Erythroblast (primary cell): ENCODE measurements at places on chromosomes 7 and 10.
A peak's percentile ranks its signal among the peaks of the same experiment; 100 is the strongest.

- no peak for DNase-seq
These were observed 86.6 kb downstream of the STRA8 start for GRCh38 chr7:135320268-135320667.

DNA sequence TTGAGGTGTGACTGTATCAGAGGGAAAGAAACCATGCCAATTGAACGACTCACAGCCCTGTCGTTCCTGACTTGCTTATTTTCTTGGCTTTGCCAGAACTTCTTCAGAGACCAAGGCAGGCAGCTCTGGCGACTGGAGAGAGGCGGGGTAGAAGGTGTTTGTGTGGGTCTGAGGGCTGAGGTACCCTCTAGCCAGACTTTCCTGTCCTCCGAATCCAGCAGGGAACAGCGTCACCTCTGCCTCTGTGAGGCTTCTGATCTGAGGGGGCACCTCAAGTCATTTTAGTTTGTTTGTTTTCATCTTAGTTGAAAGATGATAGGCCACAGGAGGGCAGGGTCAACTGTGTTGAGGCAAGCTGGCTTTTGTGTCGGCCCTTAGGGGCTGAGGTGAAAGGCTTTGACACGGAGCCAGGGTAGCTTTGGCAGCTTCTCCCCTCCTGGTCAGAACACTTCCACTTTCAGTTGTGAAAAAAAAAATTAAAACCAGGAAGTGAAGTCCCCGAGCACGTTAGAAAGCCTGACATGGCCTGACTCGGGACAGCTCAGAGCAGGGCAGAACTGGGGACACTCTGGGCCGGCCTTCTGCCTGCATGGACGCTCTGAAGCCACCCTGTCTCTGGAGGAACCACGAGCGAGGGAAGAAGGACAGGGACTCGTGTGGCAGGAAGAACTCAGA is 1.9 kb downstream of the ACSL5 start:
- peak; percentile 82 for DNase-seq

- DNase-seq: no peak
These were observed 140.0 kb downstream of the CHCHD3 start for GRCh38 chr7:132941905-132942304.

DNA sequence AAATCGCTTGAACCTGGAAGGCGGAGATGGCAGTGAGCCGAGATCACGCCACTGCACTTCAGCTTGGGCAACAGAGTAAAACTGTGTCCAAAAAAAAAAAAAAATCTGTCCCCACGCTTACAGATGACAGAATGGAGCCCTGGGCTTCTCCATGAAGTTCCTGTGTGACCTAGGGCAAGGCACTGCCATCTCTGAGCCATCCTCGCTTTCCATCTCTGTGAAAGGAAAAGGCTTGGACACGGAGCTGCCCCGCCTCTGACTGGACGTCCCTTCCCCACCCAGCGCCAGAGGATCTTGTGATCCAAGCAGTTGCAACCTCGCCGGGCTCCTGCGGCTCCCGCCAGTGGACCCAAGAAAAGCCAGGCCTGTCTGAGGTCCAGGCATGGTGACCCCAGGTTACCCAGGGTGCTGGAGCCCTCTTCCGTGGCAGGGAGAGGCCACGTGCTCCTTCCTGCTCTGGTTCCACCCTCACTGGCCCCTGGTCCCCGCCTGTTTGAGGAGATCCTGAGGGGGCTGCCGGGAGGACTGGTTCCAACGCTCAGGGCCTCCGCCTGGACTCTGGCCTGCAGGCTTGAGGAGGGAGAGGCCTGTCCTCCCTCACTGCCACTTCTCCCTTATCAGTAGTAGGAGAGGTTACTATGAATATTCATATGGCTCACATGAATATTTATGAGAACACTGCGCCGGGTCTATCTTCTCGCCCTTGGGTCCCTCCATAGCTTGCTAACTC is 25.6 kb upstream of the ELFN1 start:
- DNase-seq: no peak

DNA sequence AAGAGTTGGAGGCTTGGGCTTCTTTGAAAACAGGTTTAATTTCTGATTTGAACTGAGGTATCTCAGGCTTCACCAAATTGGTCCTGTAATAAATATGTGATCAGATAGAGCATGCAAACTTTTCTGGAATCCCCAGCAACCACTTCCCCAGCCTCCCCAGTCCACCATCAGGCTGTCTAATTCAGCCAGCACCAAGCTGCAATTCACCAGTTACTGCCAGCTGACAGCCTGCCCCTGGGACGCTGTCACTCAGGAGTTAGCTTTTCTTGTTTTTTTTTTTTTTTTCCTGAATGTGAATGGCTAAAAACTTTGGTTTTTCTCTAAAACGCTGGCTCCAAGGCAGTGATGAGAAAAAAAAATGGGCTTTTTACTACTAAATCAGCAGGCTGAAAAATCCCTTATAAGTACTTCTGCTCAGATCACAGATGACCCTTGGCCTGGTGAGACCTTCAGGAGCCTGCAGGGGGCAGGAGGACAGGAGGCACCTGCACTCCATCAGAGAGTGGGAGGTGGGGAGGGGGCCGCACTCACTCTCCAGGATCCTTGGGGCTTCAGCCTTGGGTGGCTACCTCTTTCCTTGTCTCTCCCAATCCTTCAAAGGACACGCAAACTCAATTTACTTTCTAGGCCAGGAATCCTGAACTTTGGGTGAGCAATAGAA is 349.4 kb downstream of the GATA3 start:
- DNase-seq: no peak

DNA sequence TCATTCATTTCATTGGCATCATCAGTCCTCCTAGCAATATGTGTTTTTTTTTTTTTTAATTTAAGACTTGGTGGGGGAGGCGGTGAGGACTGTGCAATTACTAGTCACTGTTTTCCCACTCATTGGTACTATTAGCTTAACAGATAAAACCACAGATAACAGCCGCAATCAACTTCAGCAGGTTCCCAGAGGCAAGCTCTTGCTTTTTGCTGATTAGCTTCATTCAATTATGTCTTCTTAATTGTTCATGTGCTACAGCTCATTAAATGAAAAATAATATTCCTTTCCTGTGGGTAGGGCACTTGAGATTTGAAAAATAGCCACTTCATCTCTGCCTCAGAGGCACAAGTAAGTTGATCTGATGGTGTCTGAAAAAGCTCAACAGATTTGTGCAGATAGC is 215.5 kb downstream of the PCDH15 start:
- DNase-seq: no peak

GRCh38 chr7:155705623-155706360 is 61.3 kb downstream of the RBM33 start:
- no peak for DNase-seq
